T47D (cell line): ENCODE measurements at places on chromosomes 3 and 15.

DNA sequence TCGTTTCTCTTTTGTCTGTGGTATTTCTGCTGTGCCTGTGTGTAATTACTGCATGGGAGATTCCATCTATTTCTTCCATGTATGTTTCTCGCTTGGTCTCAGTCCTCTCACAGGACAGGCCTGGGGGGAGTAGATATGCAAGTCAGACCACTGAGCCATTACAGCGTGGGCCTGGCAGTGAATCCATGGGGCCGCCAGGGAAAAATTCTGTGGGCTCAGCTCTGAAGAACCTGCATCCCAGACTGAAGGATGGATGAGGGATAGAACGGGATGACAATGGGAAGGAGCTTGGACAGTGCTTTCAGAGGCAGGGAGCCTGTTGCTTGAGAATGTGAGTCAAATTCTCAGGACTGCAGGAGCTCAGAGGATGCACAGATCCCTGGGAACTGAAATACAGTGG is 24.8 kb downstream of the GRAMD2A start:
- no peak for DNase-seq

DNA sequence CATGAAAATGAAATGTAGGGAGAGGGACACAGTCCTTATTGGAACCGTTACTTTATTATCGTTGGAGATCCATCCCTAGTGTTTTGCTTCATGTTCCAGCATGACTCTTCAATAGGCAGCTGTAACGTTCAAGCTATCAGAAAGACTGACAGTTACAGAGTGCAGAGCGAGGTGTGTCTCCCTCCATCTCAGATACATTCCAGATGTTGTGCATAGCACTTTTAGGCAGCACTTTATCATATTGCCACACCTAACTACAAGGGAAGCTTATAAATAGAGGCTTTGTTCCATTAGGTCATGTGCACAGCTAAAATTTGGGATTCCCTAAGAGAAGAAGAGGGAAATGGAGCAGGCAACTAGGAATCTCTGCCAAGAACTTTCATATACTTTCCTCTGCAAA is 1009.6 kb downstream of the ROBO2 start:
- no peak for DNase-seq

DNA sequence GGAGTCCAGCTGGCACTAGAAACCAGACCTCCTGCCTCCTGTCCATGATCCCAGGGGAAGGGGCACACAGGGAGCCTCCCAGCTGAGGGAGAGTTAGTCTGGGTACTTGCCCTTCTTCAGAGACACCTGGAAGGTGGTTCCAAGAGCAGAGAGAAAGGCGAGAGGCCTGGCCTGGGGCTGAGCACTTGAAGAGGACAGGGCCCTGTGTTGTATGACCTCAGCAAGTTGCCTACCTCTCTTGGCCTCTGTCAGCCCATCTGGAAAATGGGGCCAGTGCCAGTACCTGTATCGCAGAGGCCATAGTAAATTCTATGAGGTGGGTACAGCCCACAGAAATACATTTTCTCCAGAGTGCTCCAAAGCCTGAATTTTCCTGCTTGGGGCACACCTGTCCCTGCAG is 19.5 kb downstream of the PTH1R start:
- no peak for DNase-seq

GRCh38 chr3:131491775-131492174 is 11.0 kb downstream of the MRPL3 start:
- no peak for DNase-seq

DNA sequence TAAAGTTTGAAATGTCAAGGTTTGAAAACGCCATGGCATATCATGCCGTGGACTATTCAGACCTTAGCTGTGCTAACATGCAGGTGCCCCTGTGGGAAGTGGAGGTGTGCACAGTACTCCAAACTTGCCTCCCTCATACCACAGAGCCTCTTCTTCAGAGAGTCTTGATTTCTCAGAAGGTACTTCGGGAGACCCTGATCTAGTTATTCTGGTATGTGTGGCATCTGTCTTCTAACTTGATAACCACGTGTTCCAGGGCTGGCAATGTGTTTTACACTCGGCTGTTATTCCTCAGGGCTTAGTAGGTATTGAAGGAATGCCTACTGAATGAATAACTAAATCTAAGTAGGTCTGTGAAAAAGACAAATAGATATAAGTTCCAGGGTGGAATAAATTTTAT is 309.9 kb downstream of the CLSTN2 start:
- DNase-seq, result no peak

DNA sequence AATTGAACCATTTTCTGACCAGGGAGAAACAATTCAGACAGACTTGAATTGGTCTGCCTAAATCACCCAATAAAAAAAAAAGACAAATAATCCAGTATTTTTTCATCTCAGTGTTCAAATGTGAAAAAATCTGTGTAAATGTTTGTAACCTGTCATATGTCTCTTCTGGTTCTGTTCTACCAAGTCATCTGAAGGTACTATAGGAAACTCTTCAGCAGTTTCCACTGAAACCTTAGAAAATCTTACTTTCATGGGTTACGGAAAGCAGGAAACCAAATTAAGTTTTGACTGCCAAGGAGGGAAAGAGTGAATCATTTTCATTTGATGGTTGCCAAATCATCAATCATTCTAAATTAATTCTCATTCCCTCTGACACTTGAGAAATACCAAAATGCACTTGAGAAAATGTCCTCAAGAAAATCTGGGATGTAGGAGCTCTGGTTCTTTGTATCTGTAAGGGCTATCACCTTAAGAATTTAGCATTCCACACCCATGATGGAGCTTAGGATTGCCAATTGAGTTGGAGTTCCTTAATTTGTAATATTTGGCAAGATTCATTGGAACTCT is 278.2 kb upstream of the KCNH8 start:
- no peak for DNase-seq

DNA sequence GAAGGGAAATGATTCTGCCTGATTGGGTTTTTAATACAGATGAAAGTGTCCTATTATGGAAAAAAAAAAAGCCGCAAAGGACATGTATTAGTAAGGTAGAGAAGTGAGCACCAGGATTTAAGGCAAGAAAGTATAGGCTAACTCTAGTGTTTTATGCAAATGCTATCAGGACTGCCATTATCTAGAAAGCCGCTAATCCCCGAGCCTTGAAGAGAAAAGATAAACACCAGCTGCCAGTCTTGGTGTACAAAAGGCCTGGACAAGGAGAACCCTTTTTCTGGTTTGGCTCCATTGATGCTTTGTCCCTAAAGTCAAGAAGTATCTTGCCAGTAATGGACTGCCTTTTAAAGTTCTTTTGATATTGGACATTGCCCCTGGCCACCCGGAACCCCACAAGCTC is 8.6 kb upstream of the TRIM59 start:
- DNase-seq, result no peak

- no peak for DNase-seq
Observed at GRCh38 chr15:60722328-60723112, 243.6 kb upstream of the ICE2 start.

DNA sequence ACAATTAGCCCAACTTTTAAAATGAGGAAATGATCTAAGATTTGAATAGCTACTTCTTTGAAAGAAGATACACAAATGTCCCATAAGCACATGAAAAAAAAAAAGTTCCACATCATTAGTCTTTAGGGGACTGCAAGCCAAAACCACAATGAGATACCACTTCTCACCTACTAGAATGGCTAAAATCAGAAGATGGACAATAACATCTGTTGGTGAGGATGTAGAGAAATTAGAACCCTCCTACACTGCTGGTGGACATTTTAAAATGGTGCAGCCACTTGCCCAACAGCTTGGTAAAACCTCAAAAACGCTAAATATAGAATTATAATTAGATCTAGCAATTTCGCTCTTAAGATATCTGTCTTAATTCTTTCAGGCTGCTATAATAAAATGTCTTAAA is 77.1 kb downstream of the MEX3B start:
- no peak for DNase-seq

GRCh38 chr3:173410849-173411248 is 13.3 kb downstream of the NLGN1 start:
- no peak for DNase-seq

- no peak for DNase-seq
Observed at GRCh38 chr3:33831053-33831452, 32.6 kb downstream of the PDCD6IP start.

GRCh38 chr15:79076661-79077060 is 13.9 kb downstream of the RASGRF1 start:
- no peak for DNase-seq

GRCh38 chr15:37872661-37873060 is 61.8 kb upstream of the TMCO5A start:
- no peak for DNase-seq

GRCh38 chr15:64693134-64693533 is 82.3 kb downstream of the RBPMS2 start:
- DNase-seq, result peak; percentile 36

DNA sequence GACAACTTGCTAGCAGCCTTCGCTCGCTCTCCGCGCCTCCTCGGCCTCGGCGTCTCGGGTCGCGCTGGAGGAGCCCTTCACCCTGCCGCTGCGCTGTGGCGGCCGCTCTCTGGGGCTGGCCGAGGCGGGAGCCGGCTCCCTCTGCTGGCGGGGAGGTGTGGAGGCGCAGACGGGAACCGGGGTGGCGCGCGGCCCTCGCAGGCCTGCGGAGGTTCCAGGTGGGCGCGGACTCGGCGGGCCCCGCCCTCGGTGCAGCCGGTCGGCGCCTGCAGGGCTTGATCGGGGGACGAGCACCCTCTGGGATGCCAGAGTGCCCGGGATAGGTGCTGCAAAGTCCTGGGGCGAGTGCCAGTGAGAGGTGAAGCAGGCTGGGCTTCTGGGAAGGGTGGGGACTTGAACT is 989.9 kb downstream of the ROBO2 start:
- no peak for DNase-seq

GRCh38 chr15:71232411-71232810 is 117.1 kb downstream of the THSD4 start:
- DNase-seq, result no peak

GRCh38 chr3:34207002-34207401 is 408.6 kb downstream of the PDCD6IP start:
- DNase-seq, result no peak

- no peak for DNase-seq
Observed at GRCh38 chr3:186354100-186354499, 7.9 kb downstream of the DGKG start.

- DNase-seq, result peak; percentile 16
Observed at GRCh38 chr15:25437777-25438600, 835 bp downstream of the UBE3A start.

DNA sequence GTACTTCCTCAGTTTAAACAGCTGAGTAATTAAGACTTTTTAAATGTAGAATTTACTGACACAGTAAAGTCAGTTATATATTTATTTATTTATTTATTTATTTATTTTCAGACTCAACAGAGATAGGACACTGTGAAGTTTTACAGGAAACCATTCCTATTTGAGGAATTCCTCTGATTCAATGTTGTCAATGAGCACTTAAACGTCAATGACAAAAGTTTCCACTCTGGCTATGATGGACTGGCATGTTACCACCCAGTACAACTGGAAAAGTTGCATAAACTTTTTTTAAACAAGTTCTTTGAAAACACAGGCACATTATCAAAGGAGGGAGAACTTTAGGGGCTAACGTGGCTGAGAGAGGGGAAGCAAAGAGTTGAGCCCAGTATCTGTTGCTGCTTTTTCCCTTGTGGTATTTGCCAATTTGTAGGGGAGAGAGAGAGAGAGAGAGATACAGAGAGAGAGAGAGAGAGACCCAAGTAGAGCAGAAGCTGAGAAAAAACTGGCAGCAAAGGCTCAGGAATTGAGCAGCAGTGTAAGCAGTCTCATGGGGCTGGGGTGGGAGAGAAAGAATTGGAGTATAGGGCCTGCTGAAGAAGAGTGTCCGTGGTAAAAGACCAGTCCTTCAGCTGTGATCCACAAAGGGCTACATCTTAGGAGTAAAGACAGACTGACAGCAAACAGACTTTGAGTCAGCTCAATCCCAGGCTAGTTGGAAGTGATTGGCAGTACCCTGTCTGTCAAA is 18.3 kb upstream of the ACTC1 start:
- no peak for DNase-seq

DNA sequence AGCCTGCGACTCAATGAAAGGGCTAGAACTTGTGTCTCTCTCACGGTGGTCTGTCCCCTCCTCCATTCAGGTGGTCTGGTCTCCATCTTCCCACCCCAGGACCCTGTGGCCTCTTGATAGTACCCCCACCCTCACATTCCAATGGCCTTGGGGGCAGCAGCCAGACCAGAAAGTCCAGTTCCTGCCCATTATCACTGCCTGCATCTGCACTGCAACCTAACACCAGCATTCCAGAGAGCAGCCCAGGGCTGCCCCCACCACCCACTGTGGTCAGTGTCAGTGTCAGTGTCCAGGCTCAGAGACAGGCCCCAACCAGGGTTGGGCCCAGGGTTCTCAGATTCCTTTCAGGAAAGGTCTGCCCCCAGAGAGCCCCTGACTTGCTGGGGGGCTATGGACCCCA is 12.6 kb downstream of the IGDCC3 start:
- DNase-seq, result peak; percentile 87

GRCh38 chr3:30848087-30848779 is 46.2 kb downstream of the GADL1 start:
- DNase-seq, result no peak

- no peak for DNase-seq
Observed at GRCh38 chr15:99973351-99973750, 240.1 kb upstream of the LYSMD4 start.

GRCh38 chr15:64017082-64017588 is 29.1 kb downstream of the DAPK2 start:
- no peak for DNase-seq
